Suprapubic skin (tissue), 4 donors: ENCODE measurements at places on chromosomes 12 and 14. TPM values are rescaled to one million over a fixed set of nuclear protein-coding genes. Genes with fewer than 3 reads are reported as not detected.

The NYNRIN gene
- total RNA-seq, result 43.6 TPM

The ATXN2 gene
- 23.5 TPM for total RNA-seq

The KLRC4 gene
- not detected for total RNA-seq

- peak overlapping the region; percentile 85 for H3K27ac ChIP-seq
- H3K4me1 ChIP-seq, result peaks cover 55% of the 10 kb centered on the region
- H3K4me3 ChIP-seq, result no peak overlapping the region
- peaks cover 4% of the 10 kb centered on the region for H3K27me3 ChIP-seq
- DNase-seq, result no peak
These were observed 34.9 kb upstream of the EML1 start for GRCh38 chr14:99758121-99758821.

- DNase-seq, result no peak
- no peaks in the 10 kb centered on the region for H3K4me1 ChIP-seq
- peaks cover 5% of the 10 kb centered on the region for H3K27me3 ChIP-seq
- no peak overlapping the region for H3K27ac ChIP-seq
- H3K4me3 ChIP-seq, result no peak overlapping the region
These were observed 58.4 kb downstream of the FZD10 start for GRCh38 chr12:130220706-130221100.

DNA sequence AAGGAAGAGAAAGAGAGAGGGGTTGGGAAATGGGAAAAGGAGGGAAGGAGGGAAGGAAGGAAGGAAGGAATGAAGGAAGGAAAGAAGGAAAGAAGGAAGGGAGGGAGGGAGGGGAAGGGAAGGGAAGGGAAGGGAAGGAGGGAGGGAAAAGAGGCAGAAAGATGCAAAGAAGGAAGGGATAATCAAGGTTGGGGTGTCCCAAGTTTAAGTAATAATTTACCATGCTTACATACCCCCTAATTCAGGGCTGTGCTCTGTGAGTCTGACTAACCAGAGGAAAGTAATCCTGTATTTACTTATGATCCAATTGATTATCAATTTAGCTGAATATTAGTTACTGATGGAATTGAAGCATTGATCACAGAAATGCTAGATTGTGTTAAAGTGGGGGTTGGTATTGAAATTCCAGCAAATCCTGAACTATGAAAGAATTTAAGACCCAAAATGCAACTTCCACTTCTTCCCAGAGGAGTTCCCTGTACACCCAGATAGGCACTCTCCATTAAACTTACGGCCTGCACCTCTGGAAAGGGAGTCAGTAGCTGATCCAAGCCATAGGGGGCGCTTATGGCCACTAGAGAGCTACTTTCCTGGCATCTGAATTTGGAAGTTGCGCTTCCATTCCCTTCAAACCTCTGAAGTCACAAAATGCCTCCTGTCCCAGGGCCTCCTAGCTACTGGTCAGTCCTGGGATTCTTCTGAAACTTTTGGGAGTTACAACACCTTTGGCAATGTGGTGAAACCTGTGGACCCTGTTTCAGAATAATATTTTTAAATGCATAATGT, 162.7 kb upstream of the PWP1 start:
- H3K27ac ChIP-seq, result no peak overlapping the region
- DNase-seq, result no peak
- H3K27me3 ChIP-seq, result no peaks in the 10 kb centered on the region
- no peak overlapping the region for H3K4me3 ChIP-seq
- no peaks in the 10 kb centered on the region for H3K36me3 ChIP-seq
- H3K4me1 ChIP-seq, result no peaks in the 10 kb centered on the region

- no peaks in the 10 kb centered on the region for H3K27me3 ChIP-seq
- no peak for DNase-seq
- H3K36me3 ChIP-seq, result no peaks in the 10 kb centered on the region
- no peak overlapping the region for H3K4me3 ChIP-seq
- no peak overlapping the region for H3K27ac ChIP-seq
- peaks cover 6% of the 10 kb centered on the region for H3K4me1 ChIP-seq
These were observed 247.1 kb downstream of the AKAP6 start for GRCh38 chr14:32576088-32576795.

GRCh38 chr12:31491841-31492598, 98.9 kb downstream of the DENND5B start:
- peaks cover 14% of the 10 kb centered on the region for H3K4me1 ChIP-seq
- no peak overlapping the region for H3K4me3 ChIP-seq
- H3K36me3 ChIP-seq, result no peaks in the 10 kb centered on the region
- H3K27me3 ChIP-seq, result no peaks in the 10 kb centered on the region
- DNase-seq, result no peak

GRCh38 chr14:35808076-35808637, 938 bp downstream of the RALGAPA1 start:
- H3K27ac ChIP-seq, result peak overlapping the region; percentile 91
- peak overlapping the region; percentile 82 for H3K4me3 ChIP-seq
- H3K27me3 ChIP-seq, result no peaks in the 10 kb centered on the region
- no peaks in the 10 kb centered on the region for H3K36me3 ChIP-seq
- peaks cover 29% of the 10 kb centered on the region for H3K4me1 ChIP-seq

DNA sequence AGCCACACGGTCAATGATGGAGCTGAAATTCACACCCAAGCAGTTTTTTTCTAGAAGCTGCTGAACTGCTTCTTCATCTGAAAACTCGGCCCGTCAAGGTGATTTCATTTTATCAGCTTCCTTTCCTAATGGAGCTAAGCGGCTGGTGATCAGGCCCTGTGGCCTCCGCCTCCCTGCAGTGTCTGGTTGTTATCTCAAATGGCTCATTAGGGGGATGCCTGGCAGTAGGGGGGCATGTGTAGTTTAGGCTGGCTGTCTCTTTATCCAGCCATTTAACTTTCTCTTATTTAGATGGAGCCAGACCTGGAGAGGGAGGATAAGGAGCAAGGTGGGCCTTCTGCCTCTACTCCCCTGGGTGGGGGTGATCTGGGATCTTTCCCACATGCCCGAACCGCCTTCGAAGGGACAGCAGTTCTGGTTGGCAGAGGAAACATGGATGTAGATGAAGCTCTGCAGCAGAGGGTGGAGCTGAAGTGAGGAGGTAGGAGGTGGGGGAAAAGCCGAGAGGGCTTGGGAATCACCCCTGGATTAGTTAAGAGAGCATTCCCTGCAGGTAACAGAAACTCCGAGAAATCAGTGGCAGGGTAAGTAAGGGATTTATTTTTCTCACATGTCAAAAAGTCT, 64.4 kb downstream of the TGFB3 start:
- no peaks in the 10 kb centered on the region for H3K4me1 ChIP-seq
- H3K4me3 ChIP-seq, result no peak overlapping the region

- no peaks in the 10 kb centered on the region for H3K36me3 ChIP-seq
- H3K27ac ChIP-seq, result no peak overlapping the region
- H3K4me1 ChIP-seq, result peaks cover 20% of the 10 kb centered on the region
- H3K4me3 ChIP-seq, result no peak overlapping the region
These were observed 32.4 kb upstream of the BEGAIN start for GRCh38 chr14:100619396-100620254.

DNA sequence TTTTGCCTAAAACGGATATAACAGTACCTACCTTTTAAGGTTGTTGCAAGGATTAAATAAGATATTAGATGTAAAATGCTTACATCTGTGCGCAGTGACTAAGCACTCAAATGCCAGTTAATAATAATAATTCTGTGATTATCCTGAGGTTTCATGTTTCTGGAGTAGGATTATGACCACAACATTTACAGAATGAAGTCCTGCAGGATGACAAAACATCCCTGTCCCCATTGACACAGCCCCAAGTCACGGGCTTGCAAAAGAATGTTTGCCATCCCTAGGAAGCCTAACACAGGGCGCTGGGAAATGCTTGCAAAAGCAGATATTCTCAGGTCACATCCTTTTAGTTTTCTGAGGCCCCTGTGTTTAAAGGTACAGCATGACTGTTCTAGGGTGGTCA, 20.1 kb downstream of the SUSD6 start:
- H3K27me3 ChIP-seq, result no peaks in the 10 kb centered on the region
- H3K4me1 ChIP-seq, result peaks cover 78% of the 10 kb centered on the region
- no peaks in the 10 kb centered on the region for H3K36me3 ChIP-seq
- H3K27ac ChIP-seq, result no peak overlapping the region
- DNase-seq, result no peak
- no peak overlapping the region for H3K4me3 ChIP-seq

DNA sequence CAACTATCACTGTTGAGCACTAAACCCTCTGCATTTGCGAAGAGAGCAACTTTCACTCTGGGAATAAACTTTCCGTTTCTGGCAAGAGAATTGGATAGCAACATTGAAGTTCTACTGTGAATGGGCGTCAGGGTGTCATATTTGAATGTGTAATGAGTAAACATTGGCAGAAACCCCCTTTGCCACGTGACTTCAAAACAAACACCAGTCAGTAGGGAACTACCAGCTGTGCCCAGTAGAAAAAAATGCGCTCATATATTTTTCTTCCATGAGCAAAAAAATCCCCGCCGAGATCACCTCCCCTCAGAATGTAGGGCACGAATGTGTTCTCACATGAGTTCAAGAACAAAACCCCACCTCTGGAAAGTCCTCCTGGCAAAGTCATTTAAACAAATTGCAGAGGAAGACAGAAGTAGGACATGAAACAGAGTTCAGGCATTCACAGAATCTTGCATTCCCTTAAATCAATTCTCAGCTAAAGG, 80.6 kb downstream of the BTG1 start:
- H3K27me3 ChIP-seq, result no peaks in the 10 kb centered on the region
- peaks cover 30% of the 10 kb centered on the region for H3K4me1 ChIP-seq
- peak overlapping the region; percentile 44 for H3K27ac ChIP-seq
- DNase-seq, result no peak
- no peaks in the 10 kb centered on the region for H3K36me3 ChIP-seq
